ENCODE measurements at places on chromosomes 5 and 9. TPM values are rescaled to one million over a fixed set of nuclear protein-coding genes. Genes with fewer than 3 reads are reported as not detected.

DNA sequence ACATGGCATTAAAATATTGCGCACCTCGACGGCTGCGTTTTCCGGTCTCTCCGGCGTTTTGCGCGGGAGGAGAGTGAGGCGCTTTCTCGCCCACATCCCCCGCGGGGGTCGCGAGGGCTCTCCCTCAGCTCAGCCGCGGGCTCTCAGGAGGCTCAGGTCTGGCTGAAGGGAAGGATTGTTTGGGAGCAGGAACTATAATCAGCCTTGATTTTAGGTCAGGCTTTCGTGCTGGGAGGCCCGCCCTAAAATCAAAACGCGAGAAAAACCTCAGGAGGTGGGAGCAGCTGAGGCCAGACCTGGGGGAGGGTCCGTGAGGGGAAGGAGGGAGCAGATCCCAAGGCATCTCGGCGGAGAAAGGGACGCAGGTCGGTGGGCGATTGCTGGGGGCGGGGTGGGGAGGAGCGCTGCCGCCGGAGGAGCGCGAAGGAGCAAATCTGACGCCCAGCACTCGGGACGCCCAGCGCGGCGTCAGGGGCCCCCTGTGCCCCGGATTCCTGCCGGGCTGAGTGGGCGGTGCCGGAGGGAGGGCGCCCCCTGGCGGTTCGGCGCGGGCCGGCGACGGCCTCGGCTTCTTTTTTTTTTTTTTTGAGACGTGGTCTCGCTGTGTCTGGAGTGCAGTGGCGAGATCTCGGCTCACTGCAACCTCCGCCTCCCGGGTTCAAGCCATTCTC is 18.7 kb upstream of the RNF130 start:
- H3K4me3 ChIP-seq: peak overlapping the region; percentile 95
- H3K36me3 ChIP-seq: no peaks in the 10 kb centered on the region
- DNase-seq: peak; percentile 85
- peaks cover 29% of the 10 kb centered on the region for H3K4me1 ChIP-seq

DNA sequence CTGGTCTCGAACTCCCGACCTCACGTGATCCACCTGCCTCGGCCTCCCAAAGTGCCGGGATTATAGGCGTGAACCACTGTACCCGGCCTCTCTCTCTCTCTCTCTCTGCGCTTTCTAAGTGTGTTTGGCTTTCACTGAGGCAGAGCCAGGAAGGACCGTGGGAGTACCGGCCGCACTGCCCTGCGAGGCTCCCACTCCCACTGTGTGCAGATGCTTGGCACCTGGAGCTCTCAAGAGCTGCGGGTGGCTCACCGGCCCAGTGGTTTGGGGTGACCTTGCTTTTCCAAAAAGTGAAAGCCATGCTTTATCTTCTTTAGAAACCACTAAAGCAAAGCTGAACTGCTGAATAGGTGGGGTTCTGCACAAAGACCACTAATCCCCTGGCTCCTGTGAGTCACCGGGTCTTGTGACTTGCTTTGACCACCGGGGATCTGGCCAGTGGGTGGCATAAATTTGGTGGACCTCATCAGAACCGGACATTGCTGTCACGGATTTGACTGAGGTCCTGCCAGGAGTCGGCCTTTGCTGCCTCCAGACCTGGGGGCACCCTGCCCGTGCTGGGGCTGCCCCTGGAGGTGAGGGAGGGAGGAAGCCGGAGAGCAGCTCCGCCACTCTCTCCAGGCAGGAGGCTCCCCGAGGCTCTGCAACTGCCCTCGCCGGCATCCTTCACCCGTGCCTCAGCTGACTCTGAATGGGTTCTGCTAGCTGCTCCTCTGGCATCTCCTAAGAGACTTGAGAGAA is 228.9 kb downstream of the FANCC start:
- DNase-seq: no peak
- no peaks in the 10 kb centered on the region for H3K36me3 ChIP-seq
- no peak overlapping the region for H3K4me3 ChIP-seq
- H3K27ac ChIP-seq: no peak overlapping the region
- peaks cover 11% of the 10 kb centered on the region for H3K4me1 ChIP-seq
- no peaks in the 10 kb centered on the region for H3K27me3 ChIP-seq

DNA sequence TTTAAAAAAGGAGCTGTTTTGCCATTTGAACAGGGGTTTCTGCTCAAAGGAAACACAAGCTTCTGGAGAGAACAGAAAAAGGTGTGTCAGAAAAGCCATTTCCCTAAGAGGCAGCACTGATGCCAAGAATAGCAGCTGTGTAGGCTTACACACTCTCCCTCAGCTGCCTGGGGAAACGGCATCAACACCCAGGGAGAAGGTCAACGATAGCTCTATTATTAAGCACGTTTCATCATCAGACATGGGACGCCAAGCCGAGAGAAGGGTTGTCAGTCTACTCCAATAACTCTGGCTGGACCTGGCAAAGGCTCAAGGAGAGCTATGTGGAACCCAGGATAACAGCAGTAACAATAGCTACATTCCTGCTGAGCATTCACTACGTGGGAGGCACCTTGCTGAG is 314.2 kb downstream of the CDK5RAP2 start:
- DNase-seq: no peak
- H3K4me1 ChIP-seq: no peaks in the 10 kb centered on the region
- H3K27me3 ChIP-seq: peaks cover 7% of the 10 kb centered on the region
- no peaks in the 10 kb centered on the region for H3K36me3 ChIP-seq

- no peaks in the 10 kb centered on the region for H3K36me3 ChIP-seq
- no peak for DNase-seq
- no peak overlapping the region for H3K4me3 ChIP-seq
- H3K27me3 ChIP-seq: no peaks in the 10 kb centered on the region
- H3K27ac ChIP-seq: no peak overlapping the region
- no peaks in the 10 kb centered on the region for H3K4me1 ChIP-seq
Observed at GRCh38 chr9:22654833-22655232, 208.2 kb downstream of the DMRTA1 start.

- DNase-seq: no peak
- no peaks in the 10 kb centered on the region for H3K36me3 ChIP-seq
- H3K27ac ChIP-seq: no peak overlapping the region
- H3K27me3 ChIP-seq: no peaks in the 10 kb centered on the region
- no peak overlapping the region for H3K4me3 ChIP-seq
Observed at GRCh38 chr5:151703780-151704179, 17.1 kb upstream of the SPARC start.

- H3K4me3 ChIP-seq: no peak overlapping the region
- H3K27me3 ChIP-seq: no peaks in the 10 kb centered on the region
- H3K27ac ChIP-seq: no peak overlapping the region
- peaks cover 10% of the 10 kb centered on the region for H3K4me1 ChIP-seq
- DNase-seq: no peak
Observed at GRCh38 chr5:113047234-113047633, 70.6 kb downstream of the DCP2 start.

GRCh38 chr5:138503487-138504270 is 38.4 kb downstream of the EGR1 start:
- no peak overlapping the region for H3K4me3 ChIP-seq
- DNase-seq: peak; percentile 38
- peaks cover 5% of the 10 kb centered on the region for H3K36me3 ChIP-seq
- no peaks in the 10 kb centered on the region for H3K27me3 ChIP-seq

- H3K27ac ChIP-seq: no peak overlapping the region
- no peak for DNase-seq
- H3K27me3 ChIP-seq: peaks cover 7% of the 10 kb centered on the region
- H3K4me3 ChIP-seq: no peak overlapping the region
- H3K4me1 ChIP-seq: no peaks in the 10 kb centered on the region
- H3K36me3 ChIP-seq: no peaks in the 10 kb centered on the region
Observed at GRCh38 chr9:134789168-134789567, 91.4 kb upstream of the FCN2 start.

The ACOT12 gene
- not detected for total RNA-seq

The NR4A3 gene
- 53.1 TPM for total RNA-seq

The PLEKHG4B gene
- not detected for total RNA-seq

The HAUS6 gene
- total RNA-seq: 33.4 TPM

The DBH gene
- not detected for total RNA-seq
